Calu3 (cell line): ENCODE measurements at places on chromosomes 7 and 10.

- no peaks in the 10 kb centered on the region for H3K4me1 ChIP-seq
- H3K36me3 ChIP-seq, result no peaks in the 10 kb centered on the region
- no peak overlapping the region for H3K4me3 ChIP-seq
- peaks cover 12% of the 10 kb centered on the region for H3K27me3 ChIP-seq
- no peak overlapping the region for H3K27ac ChIP-seq
Observed at GRCh38 chr10:84890706-84891105, 562.3 kb downstream of the CCSER2 start.

- H3K27me3 ChIP-seq, result no peaks in the 10 kb centered on the region
- H3K4me1 ChIP-seq, result no peaks in the 10 kb centered on the region
- H3K4me3 ChIP-seq, result no peak overlapping the region
- H3K27ac ChIP-seq, result no peak overlapping the region
- no peaks in the 10 kb centered on the region for H3K36me3 ChIP-seq
Observed at GRCh38 chr7:15433151-15433550, 128.7 kb downstream of the AGMO start.

DNA sequence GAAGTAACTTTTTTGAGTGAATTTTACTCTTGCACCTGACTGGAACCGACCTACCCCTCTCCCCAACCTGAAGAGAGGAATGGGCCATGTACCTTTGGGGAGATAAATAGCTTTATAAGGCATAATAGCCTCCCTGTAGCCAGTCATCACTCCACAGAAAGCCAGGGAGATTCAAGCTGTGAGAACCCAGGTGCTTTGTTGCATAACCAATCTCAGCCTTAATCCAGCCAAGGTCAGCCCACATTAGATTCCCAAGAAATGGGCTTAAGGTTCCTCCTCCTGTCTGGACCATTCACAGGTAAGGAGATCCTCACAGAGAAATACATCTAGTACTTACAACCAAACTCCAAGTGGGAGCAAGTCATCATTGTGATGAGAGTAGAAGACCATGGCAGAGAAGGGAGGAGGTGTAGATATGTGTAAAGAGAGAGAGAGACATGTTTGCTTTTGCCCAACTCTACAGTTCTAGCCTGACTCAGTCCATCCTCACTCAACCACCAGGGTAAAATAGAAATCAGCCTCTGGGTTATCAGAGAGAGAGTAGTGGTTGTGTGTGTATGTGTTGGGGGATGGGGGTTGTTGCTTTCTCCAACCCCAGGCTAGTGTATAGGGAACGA lies 23.6 kb downstream of the SKIDA1 start:
- H3K27ac ChIP-seq, result no peak overlapping the region
- H3K4me1 ChIP-seq, result no peaks in the 10 kb centered on the region
- H3K4me3 ChIP-seq, result no peak overlapping the region
- H3K36me3 ChIP-seq, result peaks cover 5% of the 10 kb centered on the region

DNA sequence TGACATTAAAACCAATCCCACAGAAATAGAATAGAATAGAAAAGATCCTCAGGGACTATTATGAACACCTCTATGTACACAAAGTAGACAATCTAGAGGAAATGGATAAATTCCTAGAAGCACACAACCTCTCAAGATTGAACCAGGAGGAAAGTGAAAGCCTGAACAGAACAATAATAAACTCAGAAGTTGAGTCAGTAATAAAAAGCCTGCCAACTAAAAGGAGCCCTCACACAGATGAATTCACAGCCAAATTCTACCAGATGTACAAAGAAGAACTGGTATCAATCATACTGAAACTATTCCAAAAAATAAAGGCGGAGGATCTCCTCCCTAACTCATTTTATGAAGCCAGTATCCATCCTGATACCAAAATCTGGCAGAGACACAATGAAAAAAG lies 220.3 kb upstream of the HPS1 start:
- DNase-seq, result no peak
- H3K4me3 ChIP-seq, result no peak overlapping the region

GRCh38 chr10:117398029-117398428 lies 22.8 kb upstream of the PDZD8 start:
- DNase-seq, result no peak
- no peaks in the 10 kb centered on the region for H3K36me3 ChIP-seq
- H3K27me3 ChIP-seq, result peaks cover 12% of the 10 kb centered on the region

DNA sequence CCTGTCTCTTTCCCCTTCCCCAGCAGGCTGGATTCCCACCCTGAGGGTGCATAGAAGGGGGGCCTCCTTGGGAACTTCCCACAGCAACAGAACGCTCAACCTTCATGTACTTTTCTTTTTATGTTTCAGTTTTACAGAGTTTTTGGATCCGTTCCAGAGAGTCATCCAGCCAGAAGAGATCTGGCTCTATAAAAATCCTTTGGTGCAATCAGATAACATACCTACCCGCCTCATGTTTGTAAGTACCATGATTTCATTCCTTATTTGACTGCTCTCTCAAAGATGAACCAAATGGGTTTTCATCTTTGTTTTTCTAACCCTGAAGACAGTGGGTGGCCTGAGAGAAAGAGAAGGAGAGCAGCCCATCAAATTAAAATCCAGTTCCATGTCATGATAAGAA lies 46.7 kb downstream of the PLPP4 start:
- peaks cover 33% of the 10 kb centered on the region for H3K27me3 ChIP-seq
- no peaks in the 10 kb centered on the region for H3K4me1 ChIP-seq
- DNase-seq, result no peak
- H3K4me3 ChIP-seq, result no peak overlapping the region

DNA sequence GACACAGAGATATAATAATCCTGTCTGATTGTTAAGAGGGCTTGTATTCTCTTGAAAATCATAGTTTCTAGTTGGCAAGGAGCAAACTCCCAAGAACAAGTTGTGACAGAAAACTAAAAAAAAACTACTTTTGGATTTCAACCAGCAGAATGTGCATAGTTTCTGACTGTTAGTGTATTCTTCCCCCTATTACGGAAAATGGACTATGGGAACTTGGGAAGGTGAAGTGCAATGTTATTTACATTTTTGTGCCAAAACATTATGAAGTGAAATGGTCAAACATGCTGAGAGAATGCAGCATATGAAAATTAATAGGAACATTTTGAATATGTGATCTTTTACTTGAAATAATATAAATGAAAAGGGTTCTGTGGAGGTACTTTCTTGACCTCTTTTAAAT lies 660.8 kb downstream of the SUGCT start:
- no peaks in the 10 kb centered on the region for H3K4me1 ChIP-seq
- no peak overlapping the region for H3K4me3 ChIP-seq
- DNase-seq, result no peak

- H3K4me3 ChIP-seq, result no peak overlapping the region
- no peak for DNase-seq
- H3K36me3 ChIP-seq, result peaks cover 4% of the 10 kb centered on the region
- H3K27me3 ChIP-seq, result no peaks in the 10 kb centered on the region
- H3K4me1 ChIP-seq, result peaks cover 10% of the 10 kb centered on the region
- no peak overlapping the region for H3K27ac ChIP-seq
Observed at GRCh38 chr10:71984126-71984808, 20.1 kb downstream of the CHST3 start.

DNA sequence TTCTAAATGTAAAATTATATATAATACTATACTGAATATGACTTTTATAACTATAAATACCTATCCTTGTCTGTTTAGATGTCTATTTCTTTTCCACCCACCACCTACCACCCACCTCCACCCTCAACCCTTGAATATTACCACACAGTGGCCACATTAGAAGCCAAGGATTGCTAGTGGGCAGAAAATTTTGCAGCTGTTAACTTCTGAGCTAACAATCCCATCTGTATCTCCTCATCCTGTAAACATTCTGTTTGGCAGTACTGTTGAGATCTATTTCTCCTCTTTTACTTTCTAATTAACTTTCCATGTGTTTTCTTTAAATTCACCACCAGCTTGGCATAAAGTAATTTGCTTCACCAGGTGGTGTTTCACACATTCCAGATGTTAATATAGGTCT lies 281.1 kb upstream of the BMPER start:
- H3K4me1 ChIP-seq, result no peaks in the 10 kb centered on the region
- no peak overlapping the region for H3K27ac ChIP-seq
- H3K36me3 ChIP-seq, result no peaks in the 10 kb centered on the region
- DNase-seq, result no peak

DNA sequence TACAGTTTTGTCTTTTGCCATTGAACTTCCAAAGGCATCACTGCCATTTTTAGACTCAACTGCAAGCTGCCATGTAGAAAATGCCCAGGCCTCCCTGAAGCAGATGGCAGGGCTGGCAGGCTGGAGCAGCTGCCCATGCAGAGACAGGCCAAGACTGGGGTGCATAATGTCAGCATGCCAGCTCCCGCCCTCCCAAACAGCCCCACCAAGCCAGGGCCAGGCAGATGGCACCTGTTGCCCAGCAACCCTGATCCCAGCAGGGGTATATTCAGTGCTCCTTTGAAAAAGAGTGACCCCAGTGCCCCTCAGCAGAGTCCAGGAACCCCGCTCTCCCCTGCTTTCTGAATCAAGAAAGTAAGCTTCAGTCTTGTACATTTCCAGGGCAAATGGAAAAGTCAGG lies 32.6 kb downstream of the VSTM4 start:
- DNase-seq, result no peak
- H3K4me3 ChIP-seq, result no peak overlapping the region
- H3K4me1 ChIP-seq, result no peaks in the 10 kb centered on the region
- no peak overlapping the region for H3K27ac ChIP-seq

DNA sequence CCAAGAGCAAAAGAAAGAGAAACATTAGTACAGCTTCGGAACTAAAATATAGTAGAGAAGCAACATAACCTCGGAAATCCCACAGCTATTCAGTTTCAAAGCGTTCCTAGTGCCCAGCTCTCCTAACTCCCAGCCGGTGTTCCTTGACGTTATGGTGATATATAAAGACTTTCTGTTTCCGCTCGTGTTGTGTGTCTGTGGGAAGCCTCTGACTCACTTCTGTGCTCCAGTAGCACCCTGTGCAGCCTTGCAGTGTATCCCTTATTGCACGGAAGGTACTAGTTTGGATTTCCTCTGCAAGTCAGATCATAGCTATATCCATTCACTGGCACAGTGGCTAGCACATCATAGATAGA lies 535 bp downstream of the ASAH2B start:
- peak overlapping the region; percentile 91 for H3K27ac ChIP-seq
- H3K4me1 ChIP-seq, result no peaks in the 10 kb centered on the region
- peaks cover 16% of the 10 kb centered on the region for H3K36me3 ChIP-seq
- peak overlapping the region; percentile 98 for H3K4me3 ChIP-seq
- H3K27me3 ChIP-seq, result peaks cover 14% of the 10 kb centered on the region

DNA sequence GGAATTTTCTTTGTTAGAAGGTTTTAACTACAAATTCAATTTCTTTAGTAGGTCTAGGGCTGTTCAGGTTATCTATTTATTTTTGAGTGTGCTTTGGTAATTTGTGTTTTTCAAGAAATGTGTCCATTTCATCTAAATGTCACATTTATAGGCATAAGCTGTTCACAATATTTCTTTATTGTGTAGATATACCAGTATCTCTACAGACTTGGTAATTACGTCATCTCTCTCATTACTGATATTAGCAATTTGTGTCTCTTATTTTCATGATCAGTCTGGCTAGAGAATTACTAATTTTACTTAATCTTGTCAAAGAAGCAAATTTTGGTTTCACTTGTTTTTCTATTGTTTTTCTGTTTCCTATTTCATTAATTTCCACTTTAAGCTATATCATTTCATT lies 152.0 kb downstream of the RNLS start:
- DNase-seq, result no peak
- no peaks in the 10 kb centered on the region for H3K27me3 ChIP-seq
- no peak overlapping the region for H3K27ac ChIP-seq
- no peaks in the 10 kb centered on the region for H3K36me3 ChIP-seq
- H3K4me1 ChIP-seq, result peaks cover 10% of the 10 kb centered on the region

- no peak overlapping the region for H3K27ac ChIP-seq
- no peaks in the 10 kb centered on the region for H3K4me1 ChIP-seq
- no peaks in the 10 kb centered on the region for H3K27me3 ChIP-seq
- H3K4me3 ChIP-seq, result no peak overlapping the region
- no peak for DNase-seq
Observed at GRCh38 chr10:36110097-36110496, 468.0 kb upstream of the FZD8 start.

DNA sequence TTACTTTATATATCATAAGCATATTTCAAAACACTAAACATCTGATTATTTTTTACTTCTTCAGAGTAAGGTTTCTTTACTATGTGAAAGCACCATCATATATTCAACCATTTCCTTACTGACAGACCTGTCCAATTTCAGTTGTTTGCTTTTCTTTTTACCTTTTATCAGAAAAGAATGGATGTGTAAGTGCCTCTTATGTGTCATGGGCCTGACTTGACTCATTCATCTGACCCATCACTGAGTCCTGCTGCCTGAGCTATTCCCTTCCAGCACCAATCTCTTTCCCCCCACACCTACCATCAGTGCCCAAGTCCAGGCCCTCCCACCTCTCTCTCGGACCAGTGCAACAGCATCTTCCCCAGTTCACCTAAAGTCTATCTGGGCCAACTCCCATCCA lies 41.7 kb upstream of the ARID5B start:
- H3K4me3 ChIP-seq, result no peak overlapping the region
- H3K4me1 ChIP-seq, result peaks cover 7% of the 10 kb centered on the region
- H3K36me3 ChIP-seq, result no peaks in the 10 kb centered on the region
- peaks cover 44% of the 10 kb centered on the region for H3K27me3 ChIP-seq
- H3K27ac ChIP-seq, result no peak overlapping the region

DNA sequence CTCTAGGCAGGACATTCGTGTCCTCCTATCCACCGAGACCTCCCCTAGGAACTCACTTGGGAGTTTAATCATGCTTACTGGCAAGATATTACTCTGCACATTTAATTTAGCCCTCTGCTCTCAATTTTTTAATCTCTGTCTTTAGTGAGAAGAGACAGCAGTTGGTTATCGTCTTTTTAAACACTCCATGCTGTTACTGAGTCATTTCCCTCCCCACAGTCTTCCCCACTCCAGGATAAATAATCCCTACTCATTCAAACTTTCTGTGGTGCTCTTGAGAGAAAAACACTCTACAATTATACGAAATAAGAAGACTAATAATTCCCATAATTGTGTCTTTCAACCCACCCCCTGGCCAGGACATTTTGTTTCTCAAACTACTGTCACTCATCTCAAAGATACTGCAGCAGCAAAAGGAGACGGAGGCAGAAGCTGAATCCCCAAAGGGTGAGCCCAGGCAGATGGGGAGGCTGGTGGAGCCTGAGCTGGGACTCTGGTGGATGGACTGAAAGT lies 84.2 kb downstream of the ANK3 start:
- H3K27me3 ChIP-seq, result no peaks in the 10 kb centered on the region
- H3K36me3 ChIP-seq, result no peaks in the 10 kb centered on the region
- H3K27ac ChIP-seq, result no peak overlapping the region
- no peak overlapping the region for H3K4me3 ChIP-seq
- no peak for DNase-seq

- DNase-seq, result no peak
- H3K36me3 ChIP-seq, result no peaks in the 10 kb centered on the region
- H3K27me3 ChIP-seq, result peaks cover 23% of the 10 kb centered on the region
- H3K4me3 ChIP-seq, result no peak overlapping the region
- H3K4me1 ChIP-seq, result no peaks in the 10 kb centered on the region
Observed at GRCh38 chr7:156558198-156558597, 82.4 kb upstream of the RNF32 start.

DNA sequence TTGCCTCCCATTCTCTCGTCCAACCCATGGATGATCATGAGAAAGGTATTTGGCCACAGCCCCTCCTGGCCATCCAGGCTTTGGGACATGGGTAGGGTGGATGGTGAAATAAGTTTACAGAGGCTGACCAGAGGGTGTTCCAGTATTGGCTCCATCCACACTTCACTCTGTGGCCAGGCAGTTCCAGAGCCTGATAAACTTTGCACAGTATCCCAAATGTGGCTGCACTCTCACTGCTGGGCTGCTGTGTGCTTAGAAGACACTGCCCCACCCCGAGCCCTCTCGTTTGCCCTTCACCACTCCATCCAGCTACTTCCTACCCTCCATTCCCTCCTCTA lies 72.0 kb upstream of the ZMIZ1 start:
- DNase-seq, result no peak
- H3K4me1 ChIP-seq, result no peaks in the 10 kb centered on the region
- no peak overlapping the region for H3K27ac ChIP-seq
- no peak overlapping the region for H3K4me3 ChIP-seq

- peak overlapping the region; percentile 95 for H3K4me3 ChIP-seq
- H3K27ac ChIP-seq, result peak overlapping the region; percentile 73
- no peaks in the 10 kb centered on the region for H3K27me3 ChIP-seq
- DNase-seq, result no peak
Observed at GRCh38 chr10:17227367-17228090, 512 bp upstream of the VIM start.
